ENCODE measurements at places on chromosomes 11 and 22.

GRCh38 chr11:57180964-57181363, 789 bp upstream of the LRRC55 start:
- DNase-seq, result no peak

GRCh38 chr11:70343636-70344035, 54.7 kb upstream of the CTTN start:
- no peak for DNase-seq

DNA sequence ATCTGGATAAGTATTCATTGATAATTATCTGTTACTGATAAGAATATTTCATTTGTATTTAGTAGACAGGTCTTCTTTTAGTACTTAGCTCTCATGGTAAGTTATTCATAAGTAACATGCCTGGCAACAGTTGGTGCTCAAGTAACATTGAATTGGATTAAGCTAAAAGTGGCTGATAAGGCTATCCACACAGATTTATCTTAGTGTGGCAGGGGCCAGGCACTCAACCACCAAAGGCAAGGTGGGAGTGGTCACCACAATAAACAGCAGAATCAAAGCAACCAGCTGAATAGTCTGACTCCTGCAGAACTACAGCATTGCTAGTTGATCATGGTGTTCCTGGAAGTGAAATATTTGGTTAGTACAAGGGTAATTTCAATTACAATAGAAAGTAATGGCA, 33.0 kb upstream of the NARS2 start:
- no peak for DNase-seq

GRCh38 chr22:40678493-40679248, 613 bp upstream of the MCHR1 start:
- DNase-seq, result no peak

- no peak for DNase-seq
Observed at GRCh38 chr11:122440811-122441665, 214.5 kb upstream of the UBASH3B start.

GRCh38 chr22:23193882-23194281, 13.6 kb downstream of the BCR start:
- DNase-seq, result no peak

DNA sequence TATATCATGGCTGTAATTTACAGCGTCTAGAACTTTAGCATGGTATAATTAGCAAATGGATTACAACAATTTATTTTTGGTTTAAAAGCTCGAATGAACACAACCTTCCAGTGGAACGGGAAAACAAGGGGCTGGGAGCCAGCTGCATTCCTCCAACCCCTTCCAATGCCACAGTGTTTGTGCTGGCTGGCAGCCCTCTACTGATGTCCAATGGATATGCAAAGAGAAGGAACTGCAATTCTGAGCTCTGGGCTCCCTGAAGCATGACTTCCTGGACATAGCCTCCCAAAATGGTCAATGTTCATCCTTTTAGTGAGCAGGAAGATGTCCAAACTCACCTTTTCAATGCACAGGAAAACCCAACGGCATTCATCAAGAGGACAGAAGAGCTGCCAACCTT, 288.3 kb downstream of the TENM4 start:
- no peak for DNase-seq

GRCh38 chr11:65051398-65051858, 6.9 kb downstream of the NAALADL1 start:
- DNase-seq, result no peak

- DNase-seq, result no peak
Observed at GRCh38 chr11:76376746-76377558, 4.0 kb downstream of the THAP12 start.

- DNase-seq, result no peak
Observed at GRCh38 chr11:14538271-14538925, 18.2 kb upstream of the PSMA1 start.

DNA sequence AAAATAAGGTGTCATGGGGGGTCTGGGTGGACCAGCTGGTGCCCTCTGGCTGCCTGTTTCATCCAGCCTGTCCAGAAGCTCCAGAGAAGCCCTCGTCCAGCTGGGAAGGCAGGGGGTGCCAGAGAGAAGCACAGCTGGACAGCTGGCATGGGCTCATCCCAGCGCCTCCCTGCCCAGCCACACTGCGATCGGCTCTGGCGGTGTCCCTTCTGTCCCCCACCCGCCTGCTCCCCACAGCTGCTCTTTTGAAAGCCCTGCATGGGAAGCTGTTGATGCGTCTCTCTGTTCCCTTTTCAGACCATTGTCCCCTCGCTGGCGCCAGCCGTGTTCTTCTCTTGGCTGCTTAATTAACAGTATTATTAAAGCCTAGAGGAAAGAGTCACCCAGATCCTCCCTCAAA, 86.5 kb downstream of the MN1 start:
- no peak for DNase-seq

DNA sequence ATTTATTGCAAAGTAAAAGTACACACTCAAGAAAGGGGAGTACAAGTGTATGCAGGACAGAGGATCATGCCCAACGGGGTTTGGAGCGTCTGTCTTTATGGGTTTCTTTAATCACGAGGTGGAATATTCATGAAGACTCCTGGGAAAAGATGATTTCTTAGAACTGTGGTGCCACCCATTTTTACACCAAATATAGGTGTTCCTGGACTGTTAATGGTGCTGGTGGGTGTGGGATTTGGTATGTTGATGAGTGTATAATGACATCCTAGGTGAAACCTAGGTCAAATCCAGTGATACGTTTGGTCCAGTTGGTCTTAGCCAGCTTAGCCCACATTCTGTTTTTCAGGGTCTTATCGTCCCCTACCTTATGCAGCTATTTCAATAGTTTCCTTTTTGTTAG, 21.1 kb downstream of the ANO3 start:
- no peak for DNase-seq

DNA sequence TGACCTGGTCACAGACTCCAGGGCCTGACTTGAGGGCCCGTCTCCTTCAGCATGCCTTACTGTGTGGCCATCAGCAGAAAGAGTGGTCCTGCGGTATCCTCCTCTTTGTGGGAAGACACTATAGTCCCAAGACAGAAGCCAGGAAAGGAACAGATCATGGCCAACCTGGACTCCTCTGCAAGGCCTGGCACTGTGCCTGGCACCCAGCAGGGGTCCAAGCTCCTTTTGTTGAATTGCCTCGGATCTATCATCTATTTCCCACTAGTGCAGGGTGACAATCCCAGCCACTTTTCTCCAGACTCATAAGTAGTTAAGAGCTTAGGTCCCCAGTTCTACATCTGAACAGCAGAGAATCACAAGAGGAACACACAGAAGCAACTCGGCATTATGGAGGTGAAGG, 27.0 kb downstream of the DSCAML1 start:
- DNase-seq, result no peak

DNA sequence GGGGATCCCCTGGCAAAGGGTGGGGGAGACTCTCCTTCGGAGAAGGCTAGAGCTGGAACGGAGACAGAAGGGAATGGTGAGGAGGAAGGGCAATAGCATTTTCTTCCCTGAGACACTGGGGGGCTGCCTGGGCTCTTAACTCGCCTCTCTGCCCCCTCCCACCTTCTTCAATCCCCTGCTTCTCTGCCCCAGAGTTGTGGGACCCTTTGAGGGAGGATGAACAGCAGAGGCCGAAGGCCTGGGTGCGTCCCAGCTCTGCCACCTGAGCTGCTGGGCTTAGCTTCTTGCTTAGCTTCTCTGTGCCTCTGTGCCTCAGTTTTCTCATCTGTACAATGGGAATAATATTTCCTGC, 72.4 kb downstream of the RTL6 start:
- no peak for DNase-seq

DNA sequence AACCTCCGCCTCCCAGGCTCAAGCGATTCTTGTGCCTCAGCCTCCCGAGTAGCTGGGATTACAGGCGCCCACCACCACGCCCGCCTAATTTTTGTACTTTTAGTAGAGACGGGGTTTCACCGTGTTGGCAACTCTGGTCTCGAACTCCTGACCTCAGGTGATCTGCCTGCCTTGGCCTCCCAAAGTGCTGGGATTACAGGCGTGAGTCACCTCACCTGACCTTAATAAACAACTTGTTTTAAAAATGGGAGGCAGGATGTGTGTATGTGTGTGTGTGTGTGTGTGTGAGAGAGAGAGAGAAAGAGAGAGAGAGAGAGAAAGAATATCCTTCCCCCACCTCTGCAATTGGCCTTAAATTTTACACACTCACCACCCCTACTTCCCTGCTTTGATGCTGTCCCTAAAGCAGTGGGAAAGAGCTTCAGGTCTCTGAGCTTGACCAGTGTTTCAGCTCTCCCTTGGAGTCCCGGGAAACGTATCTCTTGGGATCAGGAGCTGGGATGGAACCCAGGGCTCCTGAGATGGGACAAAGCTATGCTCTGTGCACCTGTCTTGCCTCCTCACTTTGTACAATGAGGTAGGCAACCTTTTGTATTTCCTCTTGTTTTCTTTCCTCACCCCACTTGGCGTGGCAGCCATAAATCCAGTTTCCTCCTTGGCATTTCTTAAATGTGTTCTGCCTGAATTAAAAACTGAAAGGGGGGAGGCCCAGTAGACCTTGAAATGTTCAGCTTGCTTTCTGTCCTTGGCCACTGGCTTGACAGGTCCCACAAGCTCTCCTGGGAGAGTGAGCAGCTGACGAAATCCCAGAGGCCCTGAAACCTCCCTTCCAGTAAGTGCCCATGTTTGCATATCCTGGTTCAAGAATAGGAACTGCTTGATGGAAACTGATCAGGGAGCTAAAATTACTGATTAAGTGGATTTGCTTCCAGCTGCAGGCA, 17.8 kb upstream of the XBP1 start:
- DNase-seq, result no peak

DNA sequence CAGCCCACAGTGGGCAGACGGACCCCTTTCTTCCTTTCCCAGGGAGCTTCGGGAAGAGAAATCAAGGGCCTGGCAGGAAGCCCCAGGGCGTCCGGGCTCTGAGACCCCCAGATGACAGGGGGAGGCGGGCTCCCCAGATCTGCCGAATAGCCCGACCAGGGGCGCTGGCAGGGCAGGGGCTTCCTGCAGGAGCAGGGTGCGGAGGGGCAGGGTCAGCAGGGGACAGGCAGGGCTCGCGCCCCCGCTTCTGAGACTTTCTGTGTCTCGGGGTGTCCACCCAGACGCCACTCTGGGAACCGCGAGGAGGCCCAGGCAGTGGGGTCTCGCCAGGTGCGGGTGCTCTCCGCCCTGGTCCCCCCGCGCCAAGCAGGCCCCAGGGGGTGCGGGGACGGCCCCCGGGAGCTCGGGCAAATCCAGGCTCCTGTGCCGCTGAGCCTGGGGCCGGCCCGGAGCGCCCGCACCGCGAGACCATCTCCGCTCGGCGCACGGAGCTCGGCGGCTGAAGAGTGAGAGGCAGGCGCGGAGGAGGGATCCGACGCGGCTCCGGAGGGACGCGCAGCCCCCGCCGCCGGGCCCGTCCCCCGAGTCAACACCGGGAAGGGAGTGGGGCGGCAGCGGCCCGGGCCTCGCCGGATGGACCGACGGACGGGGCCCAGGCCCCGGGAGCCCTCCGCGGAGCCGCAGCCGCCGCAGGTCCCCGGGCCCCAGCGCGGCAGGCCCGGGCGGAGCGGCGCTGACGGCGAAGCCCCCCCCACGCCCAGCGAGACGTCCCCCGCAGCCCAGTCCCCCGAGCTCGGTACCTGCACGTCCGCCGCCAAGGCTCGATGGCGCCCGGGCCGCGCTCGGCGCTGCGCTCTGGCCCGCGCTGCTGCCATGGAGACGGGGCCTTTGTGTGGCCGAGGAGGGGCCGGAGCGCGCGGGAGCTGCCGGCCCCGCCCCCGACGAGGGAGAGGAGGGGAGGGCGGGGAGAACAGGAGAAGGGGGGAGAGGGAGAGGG, at the start of gene PLXNB2:
Gene PLXNB2, minus strand, starts transcription at position 894 of the 997 bp plus-strand sequence. CDS start 17,062 bp downstream, outside the sequence.
- peak; percentile 50 for DNase-seq

- DNase-seq, result no peak
Observed at GRCh38 chr11:117792241-117792640, 4.8 kb downstream of the DSCAML1 start.

GRCh38 chr11:116598036-116598435, 174.8 kb downstream of the BUD13 start:
- DNase-seq, result no peak

GRCh38 chr22:35645646-35646045, 2.6 kb upstream of the APOL6 start:
- no peak for DNase-seq

DNA sequence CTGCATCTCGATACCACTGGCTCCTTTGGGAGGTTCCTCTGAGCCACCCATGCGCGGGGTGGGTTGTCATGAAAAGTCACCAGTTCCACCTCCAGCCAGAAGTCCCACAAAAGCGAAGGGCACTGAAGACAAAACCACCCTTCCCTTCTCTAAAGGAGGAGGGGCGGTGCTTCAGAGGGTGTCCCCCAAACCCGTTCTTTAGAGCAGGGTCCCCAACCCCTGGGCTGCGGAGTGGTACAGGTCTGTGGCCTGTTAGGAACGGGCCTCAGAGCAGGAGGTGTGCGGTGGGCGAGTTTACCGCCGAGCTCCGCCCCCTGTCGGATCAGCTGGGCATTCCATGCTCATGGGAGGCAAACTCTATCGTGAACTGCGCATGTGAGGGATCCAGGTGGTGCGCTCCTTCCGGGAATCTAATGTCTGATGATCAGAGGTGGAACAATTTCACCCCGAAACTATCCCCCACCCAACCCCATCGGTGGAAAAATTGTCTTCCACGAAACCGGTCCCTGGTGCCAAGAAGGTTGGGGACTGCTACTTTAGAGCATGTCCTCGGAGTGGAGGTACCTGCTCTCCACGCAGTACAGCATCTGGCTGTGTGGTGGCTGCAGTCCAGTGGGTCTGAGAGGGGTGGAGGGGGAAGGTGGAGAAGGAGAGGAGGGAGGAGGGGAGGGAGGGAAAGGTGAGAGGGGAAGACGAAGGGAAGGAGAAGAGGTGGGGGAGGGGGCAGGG, 72.9 kb upstream of the SEPTIN5 start:
- no peak for DNase-seq

DNA sequence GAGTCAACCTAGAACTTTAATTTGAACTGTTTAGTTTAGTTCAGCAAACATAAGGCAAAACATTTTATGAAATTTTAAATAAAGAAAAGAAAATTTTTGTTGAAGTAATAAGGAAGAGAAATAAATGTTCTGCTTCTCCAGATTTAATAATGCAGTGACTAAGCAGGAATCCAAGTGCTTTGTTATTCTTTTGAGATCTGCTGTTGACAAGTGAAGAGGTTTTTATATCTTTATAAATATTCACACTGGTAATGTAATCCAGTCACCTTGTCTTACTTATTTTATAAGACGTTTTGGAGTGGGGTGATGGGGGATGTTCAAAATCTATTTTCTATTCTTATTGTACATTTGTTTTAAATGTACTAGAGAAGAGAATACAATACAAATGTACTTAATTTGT, 725.9 kb upstream of the CCDC179 start:
- no peak for DNase-seq
